ENCODE measurements at places on chromosomes 3 and 15.

GRCh38 chr3:54999811-55000210 is 72.0 kb upstream of the LRTM1 start:
- no peaks in the 10 kb centered on the region for H3K36me3 ChIP-seq
- H3K4me3 ChIP-seq, result no peak overlapping the region
- DNase-seq, result no peak
- no peaks in the 10 kb centered on the region for H3K4me1 ChIP-seq
- no peaks in the 10 kb centered on the region for H3K27me3 ChIP-seq

GRCh38 chr3:94362393-94362792 is 299.5 kb downstream of the NSUN3 start:
- no peaks in the 10 kb centered on the region for H3K27me3 ChIP-seq
- H3K4me3 ChIP-seq, result no peak overlapping the region
- H3K4me1 ChIP-seq, result no peaks in the 10 kb centered on the region
- H3K36me3 ChIP-seq, result no peaks in the 10 kb centered on the region
- DNase-seq, result no peak

DNA sequence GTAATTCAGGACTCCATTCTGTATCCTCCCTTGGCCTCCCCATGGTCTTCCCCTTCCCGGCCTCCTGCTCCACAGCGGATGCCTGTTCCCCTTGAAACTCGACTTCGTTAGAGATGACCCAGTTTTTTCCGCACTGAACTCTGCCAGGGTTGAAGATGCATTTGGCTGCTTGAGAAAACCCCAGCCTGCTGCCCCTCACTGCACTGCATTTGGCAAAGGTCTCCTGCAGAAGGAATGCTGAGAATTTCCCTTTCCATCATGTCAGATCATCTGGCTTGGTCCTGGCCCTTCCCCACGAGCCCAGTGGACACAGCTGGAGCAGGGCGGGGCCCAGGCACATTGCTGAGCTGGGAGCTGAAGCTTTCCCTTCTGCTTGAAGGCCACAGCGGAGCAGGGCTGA is 37.6 kb upstream of the RGMA start:
- H3K36me3 ChIP-seq, result no peaks in the 10 kb centered on the region
- no peak for DNase-seq
- H3K27me3 ChIP-seq, result no peaks in the 10 kb centered on the region
- no peaks in the 10 kb centered on the region for H3K4me1 ChIP-seq
- H3K27ac ChIP-seq, result no peak overlapping the region

DNA sequence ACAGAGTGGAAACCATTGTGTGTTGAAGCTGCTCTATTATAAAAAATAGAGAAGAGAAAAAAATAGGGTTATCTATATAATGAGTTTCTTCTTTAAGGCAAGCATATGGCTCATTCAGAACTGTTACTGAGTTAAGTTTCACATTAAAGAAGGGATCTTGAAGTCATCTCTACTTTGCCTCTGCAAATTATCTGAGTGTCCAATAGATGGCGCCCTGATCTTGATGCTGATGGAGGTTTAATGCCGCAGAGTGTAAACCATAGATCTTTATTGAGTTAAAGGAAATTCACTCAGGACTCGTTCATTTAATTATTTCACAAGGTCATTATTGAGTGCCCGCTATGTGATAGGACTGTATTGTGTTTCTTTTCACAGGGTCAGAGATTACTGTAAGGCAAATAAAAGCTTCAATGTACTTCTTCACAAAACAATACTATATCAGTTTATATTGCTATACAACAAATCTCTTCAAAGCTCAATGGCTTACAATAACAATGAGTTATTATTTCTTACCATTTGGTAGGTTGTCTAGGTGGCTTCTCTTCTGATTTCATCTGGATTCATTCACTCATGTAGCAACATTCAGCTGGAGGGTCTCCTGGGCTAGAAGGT is 171.4 kb downstream of the NSUN3 start:
- H3K36me3 ChIP-seq, result no peaks in the 10 kb centered on the region
- no peaks in the 10 kb centered on the region for H3K4me1 ChIP-seq
- no peak overlapping the region for H3K27ac ChIP-seq
- no peak overlapping the region for H3K4me3 ChIP-seq

GRCh38 chr15:79161837-79162508 is 71.4 kb upstream of the RASGRF1 start:
- H3K4me3 ChIP-seq, result no peak overlapping the region
- no peak overlapping the region for H3K27ac ChIP-seq
- H3K27me3 ChIP-seq, result no peaks in the 10 kb centered on the region
- peaks cover 10% of the 10 kb centered on the region for H3K4me1 ChIP-seq

All from Karpas-422 (cell line).